CD4-positive, alpha-beta T cell treated with Interleukin-15 for 4 hours (primary cell): ENCODE measurements at places on chromosomes 7 and 10.

DNA sequence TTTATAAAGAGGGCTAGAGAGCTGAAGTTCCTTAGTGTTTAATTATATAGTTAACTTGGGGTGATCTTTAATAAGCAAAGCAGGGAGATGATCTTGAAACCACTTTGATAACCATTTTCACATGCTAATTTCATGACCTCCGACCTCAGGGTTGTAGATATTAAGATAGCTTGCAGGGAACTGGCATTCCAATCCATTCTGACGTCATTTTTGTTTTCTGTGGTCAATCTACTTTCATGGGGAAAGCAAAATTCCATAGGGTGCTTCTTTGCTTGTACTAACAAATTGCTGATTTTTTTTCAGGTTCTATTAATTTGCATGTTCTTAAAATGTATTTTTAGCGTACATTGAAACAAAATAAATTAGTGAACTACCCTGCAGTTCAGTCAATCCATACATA is 139.3 kb downstream of the CDCA7L start:
- no peak for DNase-seq

GRCh38 chr7:116686033-116686432 is 14.0 kb downstream of the MET start:
- no peak for DNase-seq

DNA sequence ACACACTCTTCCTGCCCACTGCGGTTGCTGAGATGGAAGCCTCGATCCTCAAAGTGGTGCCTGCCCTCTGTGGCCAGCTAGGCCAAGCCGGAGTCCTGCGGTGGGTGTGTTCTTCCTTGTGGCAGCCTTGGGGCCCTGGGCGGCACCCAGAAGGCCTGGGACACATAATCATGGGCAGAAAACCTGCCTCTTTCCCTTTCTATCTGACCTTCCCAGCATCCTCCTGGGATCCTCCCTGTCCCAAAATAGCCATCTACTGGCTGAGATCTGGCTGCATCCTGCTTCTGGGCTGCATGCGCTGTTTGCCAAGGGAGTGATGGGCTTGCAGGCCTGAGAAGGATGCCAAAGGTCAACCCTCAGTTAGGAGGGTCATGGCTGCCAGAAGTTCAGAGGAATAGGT is 23.9 kb downstream of the COL13A1 start:
- no peak for DNase-seq

DNA sequence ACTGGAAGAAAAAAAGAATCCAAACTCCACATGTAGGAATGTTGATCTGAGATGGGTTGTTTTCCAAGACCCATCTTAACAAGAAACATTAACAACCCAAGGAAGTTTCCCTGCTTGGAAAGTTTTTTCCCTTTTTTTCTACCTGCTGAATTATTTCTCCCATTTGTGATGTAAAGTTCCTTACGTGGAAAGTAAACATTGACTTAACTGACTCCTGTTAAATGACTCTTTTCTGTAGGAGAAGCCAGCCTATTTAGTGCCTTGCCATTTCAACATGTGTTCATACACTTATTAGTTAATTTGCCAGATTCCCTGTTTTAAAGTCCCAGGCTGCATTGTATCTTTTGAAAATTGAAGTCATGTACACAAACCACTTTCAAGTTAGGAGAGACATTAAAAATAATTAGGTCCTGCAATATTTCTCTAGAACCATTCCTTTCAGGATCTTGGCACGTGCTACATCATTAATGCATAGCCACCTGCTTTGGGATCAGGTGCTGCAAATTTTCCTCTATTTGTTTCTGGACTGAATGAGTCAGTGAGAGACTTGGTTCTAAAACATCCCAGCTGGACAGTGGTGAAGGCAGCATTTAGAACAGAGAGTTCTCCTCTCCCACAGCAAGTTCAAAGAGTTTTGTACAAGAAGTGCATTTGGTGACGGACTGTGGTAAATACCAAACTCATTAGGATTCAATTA is 698.5 kb downstream of the SUGCT start:
- no peak for DNase-seq

- peak; percentile 10 for DNase-seq
Measured at GRCh38 chr10:110387983-110388686, 83.4 kb upstream of the SMNDC1 start.

DNA sequence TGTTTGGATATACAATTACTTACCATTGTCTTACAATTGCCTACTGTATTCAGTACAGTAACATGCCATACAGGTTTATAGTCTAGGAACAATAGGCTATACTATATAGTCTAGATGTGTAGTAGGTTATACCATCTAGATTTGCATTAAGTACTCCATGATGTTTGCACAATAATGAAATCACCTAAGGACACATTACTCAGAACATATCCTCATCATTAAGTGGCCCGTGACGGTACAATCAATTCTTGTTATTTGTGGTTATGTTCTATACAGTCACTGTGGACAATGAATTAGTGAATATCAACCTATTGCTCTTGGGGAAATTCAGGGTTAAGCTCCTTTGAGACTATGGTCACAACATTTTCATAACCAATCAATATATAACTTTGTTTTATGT is 75.6 kb downstream of the MICU1 start:
- DNase-seq = no peak

GRCh38 chr10:13483951-13484350 is 44.9 kb downstream of the BEND7 start:
- DNase-seq = no peak

- no peak for DNase-seq
Measured at GRCh38 chr10:116331815-116332214, 7.6 kb downstream of the CCDC172 start.

DNA sequence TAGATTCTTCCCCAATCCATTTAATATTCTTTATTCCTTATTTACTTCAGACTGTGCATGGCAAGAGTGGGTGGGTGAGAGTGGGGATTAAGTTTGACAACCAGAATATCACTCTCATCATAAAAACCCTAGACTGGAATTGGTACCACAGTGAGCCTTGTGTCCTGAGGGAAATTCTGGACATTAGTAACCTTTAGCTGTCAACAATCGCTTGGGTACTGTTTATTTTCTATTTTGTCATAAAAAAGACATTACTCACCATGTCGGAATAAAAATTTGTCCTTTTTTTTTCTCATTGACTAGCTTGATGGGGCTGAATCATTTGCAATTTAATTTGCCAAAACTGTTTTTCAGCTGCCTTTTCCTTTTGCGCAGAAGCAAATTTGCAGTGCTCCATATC is 176.1 kb upstream of the SEMA3C start:
- no peak for DNase-seq

DNA sequence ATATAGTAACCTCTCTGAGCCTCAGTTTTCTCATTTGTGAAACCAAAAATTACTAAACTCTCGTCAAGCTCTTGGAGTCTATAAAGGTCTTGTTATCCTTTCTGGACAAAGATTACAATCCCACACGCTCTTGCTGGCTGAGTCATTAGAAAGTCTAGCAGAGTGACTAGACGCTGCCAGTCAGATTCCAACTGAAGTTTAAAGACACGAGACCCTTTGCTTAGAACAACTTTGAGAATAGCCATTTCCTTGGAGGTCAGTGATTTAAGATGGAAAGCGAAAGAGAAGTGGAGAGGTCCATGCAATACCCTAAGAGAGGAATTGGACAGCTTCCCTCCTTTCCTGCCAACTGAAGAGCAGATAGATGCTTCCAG is 119.5 kb downstream of the APBB1IP start:
- no peak for DNase-seq

DNA sequence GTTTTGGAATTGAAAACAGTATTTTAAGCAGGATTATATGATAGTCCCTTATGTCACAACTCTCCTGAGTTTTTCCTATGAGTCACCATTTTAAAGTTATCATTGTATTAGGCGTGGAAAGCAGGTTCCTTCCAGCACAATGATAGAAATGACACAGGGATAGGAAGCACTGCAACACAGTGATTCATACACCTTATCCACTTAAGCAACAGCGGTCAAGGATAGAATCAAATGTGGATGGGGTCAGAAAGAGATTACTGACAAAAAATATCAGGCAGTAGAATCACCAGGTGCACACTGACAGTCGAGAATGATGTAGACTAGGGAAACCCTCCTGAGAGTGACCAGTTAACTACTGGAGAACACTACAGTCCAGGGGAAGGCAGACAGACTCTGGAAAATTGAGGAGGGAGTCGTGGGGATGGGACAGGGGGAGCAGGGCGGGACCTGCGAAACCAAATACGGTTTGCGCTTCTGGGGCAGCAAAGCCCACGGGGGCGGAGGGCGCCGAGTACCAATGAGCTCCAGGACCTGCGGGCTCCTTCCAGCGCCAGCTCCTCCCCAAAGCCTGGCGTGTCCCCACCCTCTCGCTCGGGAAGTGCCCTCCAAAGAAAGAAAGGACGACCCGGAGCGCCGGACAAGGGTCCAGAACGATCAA is 479 bp downstream of the PNPLA8 start:
- peak; percentile 1 for DNase-seq

DNA sequence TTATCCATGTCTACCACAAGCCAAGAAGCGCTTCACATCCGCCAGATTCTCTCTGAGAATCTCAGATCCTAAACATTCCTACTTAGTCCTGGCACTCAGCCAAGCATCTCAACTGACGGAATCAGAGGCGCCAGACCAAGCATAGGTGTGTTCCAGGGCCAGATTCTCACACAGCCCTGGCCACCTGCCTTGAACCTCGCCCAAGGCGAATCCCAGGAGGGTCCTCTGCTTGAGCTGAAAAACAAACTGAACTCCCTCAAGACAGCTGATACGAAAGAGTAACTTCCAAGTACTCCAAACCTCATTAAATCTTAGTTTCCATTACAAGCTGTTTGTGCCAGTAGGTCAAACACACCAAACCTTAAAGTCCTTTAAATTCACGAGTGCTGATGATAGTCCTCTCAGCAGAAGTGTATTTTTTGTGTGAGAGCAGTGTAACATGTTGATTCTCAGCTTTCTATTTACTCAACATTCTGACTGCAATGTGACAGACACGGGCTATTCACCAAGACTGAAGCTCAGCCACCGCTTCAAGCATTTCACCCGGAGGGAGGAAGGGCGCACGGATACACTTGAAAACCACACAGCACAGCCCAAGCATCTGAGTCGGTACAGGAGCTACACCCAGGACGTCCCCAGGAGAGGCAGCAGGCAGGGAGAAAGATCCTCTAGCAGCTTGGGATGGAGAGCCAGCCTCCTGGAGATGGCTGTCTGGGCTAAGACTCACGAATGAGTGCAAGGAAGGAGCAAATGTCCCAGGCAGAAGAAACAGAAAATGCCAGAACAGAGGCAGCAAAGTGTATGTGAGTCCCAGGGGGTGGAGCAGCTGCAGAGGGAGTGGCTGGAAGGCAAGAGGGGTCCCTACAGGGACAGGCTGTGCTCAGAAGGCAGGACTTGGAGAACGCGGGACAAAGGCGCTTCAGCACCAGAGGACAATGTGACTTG is 6.0 kb downstream of the PARD3 start:
- DNase-seq = no peak

DNA sequence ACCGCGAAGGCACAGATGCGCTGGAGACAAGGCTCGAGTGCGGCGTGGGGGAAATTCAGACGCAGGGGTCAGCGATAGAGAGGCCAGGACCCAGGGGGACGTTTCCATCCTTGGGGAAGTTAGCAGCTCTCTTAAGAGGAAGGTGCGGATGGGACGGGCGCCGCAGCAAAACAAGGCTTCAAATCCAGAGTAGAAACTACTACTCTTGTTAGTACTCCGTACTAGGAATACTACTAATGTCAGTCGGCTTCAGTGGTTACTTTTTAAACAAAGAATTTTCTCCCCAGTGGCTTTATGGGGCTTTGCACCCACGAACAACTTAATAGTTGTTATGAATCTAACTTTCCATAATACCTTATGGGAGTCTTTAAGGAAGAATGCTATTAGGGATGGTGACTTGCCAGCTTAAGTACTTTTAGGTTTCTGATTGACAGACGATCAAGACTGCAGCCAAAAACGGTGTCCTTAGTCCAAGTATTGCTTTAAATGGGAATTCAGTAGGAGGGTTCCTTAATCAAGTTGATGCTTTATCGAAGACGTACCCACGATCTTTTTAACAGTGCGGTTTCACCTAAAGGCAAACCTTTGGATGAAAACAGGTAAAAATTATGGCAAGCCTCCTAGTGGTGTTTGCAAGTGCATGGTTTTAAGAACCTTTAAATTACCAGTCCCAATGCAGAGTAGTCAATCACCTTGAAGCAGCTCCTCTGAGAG is 812 bp upstream of the IDE start:
- DNase-seq = peak; percentile 24

DNA sequence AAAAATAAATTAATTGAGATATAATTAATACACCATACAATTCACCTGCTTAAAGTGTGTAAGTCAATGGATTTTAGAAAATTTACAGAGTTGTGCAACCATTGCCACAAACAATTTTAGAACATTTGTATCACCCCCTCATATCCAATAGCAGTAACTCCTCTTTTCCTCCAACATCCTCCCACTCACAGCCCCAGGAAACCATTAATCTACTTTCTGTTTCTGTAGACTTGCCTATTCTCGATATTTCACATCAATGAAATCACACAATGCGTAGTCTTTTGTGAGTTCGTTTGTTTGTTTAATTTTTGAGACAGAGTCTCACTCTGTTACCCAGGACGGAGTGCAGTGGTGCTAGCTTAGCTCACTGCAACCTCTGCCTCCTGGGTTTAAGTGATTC is 13.7 kb upstream of the HERC4 start:
- no peak for DNase-seq

- DNase-seq = no peak
Measured at GRCh38 chr10:72828294-72828693, 65.2 kb upstream of the OIT3 start.

DNA sequence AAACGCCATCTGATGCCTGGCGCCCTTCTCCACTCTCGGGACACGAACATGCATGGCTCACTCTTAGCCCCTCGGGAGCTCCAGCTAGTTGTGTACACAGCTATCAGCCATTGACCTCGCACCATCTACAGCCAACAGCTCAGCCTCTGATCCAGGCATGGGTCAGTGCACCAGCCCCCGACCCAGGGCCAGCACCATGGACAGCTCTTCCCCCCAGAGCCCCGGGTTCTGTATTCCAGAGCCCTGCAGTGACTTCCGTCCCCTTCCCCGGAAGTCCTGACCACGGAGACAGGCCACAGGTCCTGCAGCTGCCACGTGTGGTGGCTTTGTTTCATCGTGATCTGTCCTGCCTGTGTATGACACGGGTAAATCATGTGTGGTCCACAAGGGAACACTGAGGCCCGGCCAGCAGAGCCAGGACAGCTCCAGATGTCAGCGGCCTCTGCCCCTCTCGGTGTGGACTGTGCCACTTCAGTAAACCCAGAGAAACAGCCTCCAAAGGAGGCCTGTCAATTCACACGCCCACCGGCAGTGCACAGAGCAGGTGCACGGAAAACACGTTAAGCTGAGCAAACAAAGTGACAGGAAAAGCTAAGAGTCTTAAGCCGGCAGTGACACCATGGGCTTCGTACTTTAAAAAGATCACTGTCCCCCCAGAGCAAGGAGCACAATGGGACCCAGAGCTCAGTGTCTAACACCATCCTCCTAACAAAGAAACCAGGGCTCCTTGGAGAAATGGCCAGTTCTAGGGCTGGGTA is 13.0 kb downstream of the STK32C start:
- DNase-seq = no peak

DNA sequence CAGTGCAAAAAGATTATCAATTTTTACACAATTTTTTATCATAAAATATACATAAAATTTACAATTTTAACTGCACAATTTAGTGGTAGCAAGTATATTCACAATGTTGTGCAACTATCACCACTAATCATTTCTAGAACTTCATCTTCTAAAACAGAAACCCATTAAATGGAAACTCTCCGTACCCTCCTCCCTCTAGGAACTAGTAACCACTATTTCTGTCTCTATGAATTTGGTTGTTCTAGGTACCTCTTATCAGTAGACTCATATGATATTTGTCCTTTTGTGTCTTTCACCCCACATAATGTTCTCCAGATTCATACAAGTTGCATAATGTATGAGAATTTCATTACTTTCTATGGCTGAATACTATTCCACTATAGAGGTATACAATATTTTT is 73.5 kb downstream of the HERC4 start:
- no peak for DNase-seq
